ENCODE measurements at places on chromosomes 4 and X.

DNA sequence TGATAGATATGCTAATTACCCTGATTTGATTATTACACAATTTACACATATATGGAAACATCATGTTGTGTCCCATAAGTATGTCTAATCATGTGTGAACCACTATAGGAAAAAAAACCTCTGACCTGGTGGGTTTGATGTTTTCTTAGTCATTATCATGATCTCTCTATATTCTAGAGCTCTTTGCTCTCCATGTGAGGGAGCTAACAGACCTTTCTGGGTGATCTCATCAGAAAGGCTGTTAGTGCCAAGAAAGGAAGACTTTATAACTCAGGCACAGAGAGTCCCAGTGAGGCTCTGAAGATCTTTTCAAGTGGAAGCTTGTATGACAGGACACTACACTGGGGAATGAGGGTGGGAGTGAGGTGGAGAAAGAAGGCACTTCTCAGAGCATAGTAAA lies 527.7 kb upstream of the MAGEB2 start:
- DNase-seq: no peak

DNA sequence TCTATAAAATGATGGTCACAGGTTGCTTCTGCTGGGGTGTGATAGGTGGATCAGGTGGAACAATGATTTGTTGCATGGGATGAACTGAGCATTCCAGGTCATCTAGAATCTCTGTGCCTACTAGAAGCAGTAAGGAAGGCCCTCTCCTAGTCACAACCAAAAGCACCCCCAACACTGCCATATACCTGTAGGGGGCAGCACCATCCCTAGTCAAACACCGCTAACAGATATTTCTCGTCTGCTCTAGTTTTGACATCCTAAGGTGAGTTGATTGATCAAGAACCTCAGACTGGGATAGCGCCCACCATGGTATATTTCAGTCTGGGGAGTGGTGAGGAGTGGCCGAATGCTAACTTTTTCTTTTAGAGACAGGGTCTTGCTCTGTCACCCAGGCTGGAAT lies 160.2 kb downstream of the NHS start:
- no peak for DNase-seq

- DNase-seq: no peak
Observed at GRCh38 chr4:183337833-183338232, 15.6 kb upstream of the CLDN24 start.

GRCh38 chr4:26839534-26839951 lies 21.1 kb upstream of the STIM2 start:
- no peak for DNase-seq

- DNase-seq: no peak
Observed at GRCh38 chrX:74613370-74614092, 893 bp downstream of the RLIM start.

GRCh38 chr4:78032446-78032845 lies 24.7 kb upstream of the FRAS1 start:
- no peak for DNase-seq

DNA sequence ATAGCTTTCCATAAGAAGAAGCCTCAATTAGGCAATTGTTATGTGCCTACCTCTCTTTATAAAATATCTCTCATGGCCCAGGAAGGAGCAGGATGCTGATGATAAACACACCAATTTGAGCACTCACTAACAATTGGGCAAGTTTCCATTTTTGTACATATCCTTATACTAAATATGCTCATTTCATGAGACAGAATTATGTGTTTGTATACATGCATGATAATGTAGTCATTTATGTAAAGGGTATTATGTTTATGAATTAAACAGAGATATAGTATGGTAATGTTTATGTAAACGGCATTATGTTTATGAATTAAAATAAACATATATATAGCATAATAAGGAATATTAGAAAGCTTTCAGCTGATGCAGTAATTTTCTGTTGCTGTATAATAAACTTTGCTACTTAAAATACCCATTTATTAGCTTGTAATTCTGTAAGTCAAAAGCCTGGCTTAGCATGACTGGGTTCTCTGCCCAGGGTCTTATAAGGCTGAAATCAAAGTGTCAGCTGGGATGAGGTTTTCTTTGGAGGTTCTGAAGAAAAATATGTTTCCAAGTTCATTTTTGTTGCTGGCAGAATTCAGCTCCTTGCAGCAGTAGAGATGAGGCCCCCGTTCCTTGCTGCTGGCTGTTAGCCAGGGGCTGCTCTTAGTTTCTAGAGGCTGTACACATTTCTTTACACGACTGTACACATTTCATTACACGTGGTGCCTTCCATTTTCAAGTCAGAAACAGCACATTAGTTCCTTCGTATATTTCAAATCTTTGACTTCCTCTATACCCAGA lies 89.0 kb downstream of the GLRA2 start:
- no peak for DNase-seq

GRCh38 chr4:103008875-103009729 lies 10.4 kb downstream of the SLC9B1 start:
- no peak for DNase-seq

DNA sequence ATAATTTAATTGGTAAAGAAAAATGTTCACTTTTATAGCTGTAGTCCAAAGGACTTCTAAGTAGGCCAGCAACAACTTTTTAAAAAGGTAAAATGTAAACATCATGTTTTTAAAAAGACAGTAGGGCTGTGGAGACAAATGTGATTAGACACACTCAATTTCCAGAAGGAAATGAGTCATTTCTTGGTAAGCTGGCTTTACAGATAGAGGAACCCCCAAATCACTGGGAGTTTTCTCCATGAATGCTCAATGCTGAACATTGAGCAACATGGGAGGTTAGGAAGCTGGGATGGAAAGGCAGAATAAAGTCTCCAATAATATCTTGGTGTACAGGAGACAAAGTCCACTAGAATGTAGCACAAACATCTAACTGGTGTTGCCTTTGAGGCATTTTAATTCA lies 121.3 kb downstream of the NWD2 start:
- DNase-seq: no peak

- DNase-seq: no peak
Observed at GRCh38 chr4:141003193-141003592, 130.1 kb downstream of the RNF150 start.

- no peak for DNase-seq
Observed at GRCh38 chrX:15475486-15475885, 17.6 kb downstream of the PIR start.

- DNase-seq: no peak
Observed at GRCh38 chr4:145234091-145234706, 53.8 kb upstream of the OTUD4 start.

DNA sequence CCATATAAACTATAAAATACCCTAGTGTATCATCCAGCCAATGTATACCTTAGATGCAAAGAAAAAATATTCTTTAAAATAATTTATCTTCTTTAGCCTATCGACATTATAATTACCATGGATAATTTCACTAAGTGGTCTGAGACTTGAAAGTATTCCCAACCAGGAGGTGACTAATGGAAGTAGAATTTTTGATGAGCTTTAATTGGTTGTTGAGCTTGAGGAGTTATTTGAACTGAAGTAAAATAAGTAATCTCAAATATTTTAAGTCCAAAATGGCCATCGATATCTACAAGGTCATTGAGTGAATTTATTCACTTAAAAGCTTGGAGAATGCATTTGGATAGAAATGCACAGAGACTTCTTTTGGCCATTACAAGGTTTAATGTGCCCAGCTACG lies 436.2 kb downstream of the TLL1 start:
- DNase-seq: no peak

- DNase-seq: no peak
Observed at GRCh38 chr4:41236032-41236431, 20.7 kb upstream of the UCHL1 start.

- DNase-seq: no peak
Observed at GRCh38 chrX:109553862-109554261, 17.2 kb downstream of the NXT2 start.

DNA sequence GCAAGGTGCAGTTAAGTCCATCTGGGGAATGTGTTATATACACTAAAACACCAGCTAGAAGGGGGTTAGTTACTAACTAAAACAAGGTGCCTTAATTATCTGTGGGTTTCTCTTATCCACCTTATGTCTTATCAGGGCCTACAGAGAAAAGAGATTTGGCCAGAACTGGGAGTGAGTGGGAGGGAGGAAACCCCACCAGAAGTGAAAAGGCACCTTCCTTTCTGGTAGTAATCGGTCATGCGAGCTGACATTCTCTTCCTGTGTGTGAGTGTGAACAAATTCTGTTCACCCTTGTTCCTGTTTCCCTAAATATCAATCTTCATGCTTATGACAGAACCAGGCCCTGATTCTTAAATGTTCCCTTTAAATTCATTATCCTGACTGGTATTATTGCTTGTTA lies 43.5 kb downstream of the SRPX2 start:
- no peak for DNase-seq

DNA sequence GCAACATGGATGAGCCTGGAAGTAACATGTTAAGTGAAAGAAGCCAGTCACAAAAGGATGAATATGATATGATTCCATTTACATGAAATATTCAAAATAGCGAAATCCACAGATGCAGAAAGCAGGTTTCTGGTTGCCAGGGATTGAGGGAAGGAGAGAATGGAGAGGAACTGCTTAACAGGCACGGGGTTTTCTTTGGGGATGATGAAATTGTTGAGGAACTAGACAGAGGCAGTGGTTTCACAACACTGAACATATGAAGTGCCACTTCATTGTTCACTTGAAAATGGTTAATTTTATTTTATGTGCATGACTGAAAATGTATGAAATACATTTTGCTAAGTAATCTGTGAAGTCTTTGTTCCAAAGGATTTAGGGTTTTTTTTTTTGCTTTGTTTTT lies 182.5 kb upstream of the TBL1X start:
- no peak for DNase-seq

GRCh38 chr4:184201179-184201578 lies 16.5 kb downstream of the ENPP6 start:
- no peak for DNase-seq

GRCh38 chr4:6516281-6516680 lies 43.9 kb upstream of the PPP2R2C start:
- no peak for DNase-seq

GRCh38 chrX:96455078-96455477 lies 229.6 kb upstream of the DIAPH2 start:
- DNase-seq: no peak

DNA sequence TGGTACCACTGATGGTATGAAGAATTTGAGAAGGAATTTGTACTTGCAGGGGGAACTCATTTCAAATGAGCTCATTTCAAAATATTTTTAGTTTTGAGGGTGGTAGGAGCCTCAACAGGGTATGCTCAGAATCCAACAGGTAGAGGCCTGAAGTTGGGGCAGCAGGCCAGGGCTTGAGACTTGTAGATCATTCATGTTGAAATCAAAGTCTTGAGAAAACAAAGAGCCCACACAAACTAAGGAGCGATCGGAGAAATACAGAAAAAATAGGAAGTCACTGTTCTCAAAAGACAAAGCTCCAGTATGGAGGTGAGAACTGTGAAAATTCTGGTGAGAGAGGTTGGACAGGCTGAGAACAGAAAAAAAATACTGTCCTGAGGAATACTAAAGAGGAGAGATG lies 979 bp upstream of the SLC9A6 start:
- DNase-seq: no peak

- DNase-seq: no peak
Observed at GRCh38 chrX:5595570-5595969, 633.1 kb downstream of the NLGN4X start.

DNA sequence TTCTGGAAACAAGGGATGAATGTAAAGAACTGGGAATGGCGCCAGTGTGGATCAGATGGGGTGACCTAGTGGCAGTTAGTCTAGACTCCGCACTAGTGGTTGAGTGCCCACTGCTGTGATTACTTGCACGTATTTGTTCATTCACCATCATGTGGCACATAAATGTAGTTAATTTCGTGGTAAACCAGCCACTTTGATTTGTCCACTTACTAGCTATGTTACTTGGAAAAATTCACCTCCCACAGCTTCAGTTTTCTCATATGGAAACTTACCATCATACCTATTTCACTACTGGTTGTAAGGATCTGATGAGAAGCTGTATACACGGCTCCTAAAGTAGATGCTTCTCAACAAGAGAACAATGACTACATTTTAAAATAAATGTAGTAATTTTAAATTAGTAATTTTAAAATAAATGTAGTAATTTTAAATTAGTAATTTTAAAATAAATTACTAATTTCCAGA lies 394 bp upstream of the DYNLT3 start:
- DNase-seq: no peak

DNA sequence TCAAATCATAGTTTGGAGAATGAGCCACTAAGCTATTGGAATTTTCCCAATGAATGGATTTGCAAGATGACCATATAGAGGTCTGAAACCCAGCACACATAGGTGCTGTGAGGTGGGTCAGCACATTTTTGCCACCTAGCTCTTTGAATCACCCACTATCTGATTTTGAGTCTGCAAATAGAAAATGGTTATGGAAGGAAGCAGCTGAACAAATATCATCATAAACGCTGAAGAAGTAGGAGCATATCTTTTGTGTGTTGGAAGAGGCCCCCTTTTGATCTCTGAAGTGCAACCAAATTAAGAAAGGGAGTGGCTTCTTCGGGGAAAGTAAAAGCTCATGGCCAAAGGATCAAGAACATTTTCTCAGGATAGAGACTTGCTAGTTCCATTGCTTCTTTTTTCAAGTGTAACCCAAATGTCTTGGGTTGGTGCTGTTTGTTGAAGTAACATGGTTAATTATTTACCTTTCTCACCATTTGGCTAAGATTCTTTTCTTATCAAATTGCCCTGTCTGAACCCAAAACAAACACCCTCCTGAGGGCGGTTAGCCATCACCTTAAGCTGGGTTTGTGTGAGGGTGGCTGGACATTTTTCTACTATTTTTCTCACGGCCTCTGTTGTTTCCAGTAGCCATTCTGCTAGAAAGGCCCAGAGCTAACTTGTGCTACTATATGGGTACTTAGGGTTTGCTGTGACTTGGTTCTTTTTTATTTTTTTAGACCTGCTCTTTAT lies 18.4 kb upstream of the SORBS2 start:
- DNase-seq: no peak

Measured in cortex of kidney (tissue), 1 donor.